ENCODE measurements at places on chromosomes 4 and X. TPM values are rescaled to one million over a fixed set of nuclear protein-coding genes. Genes with fewer than 3 reads are reported as not detected.

Gene TMEM154
- total RNA-seq = 1.7 TPM

Gene IRS4
- total RNA-seq = 14.9 TPM

Gene MFAP3L
- 7.9 TPM for total RNA-seq

Gene DCAF4L1
- 0.63 TPM for total RNA-seq

Gene CT45A3
- not detected for total RNA-seq

Gene ARHGEF6
- total RNA-seq = 4.9 TPM

Gene VSIG4
- not detected for total RNA-seq

Gene GLRA3
- total RNA-seq = not detected

Gene HDAC6
- total RNA-seq = 49.8 TPM

Gene C1QTNF7
- not detected for total RNA-seq

Gene SPOCK3
- total RNA-seq = 1.6 TPM

Gene SMIM43
- total RNA-seq = 0.56 TPM

Gene NR3C2
- total RNA-seq = 3.0 TPM

Gene KCTD8
- total RNA-seq = 6.1 TPM
